Muscle of leg (tissue), 16 donors: ENCODE measurements at places on chromosomes 1 and 21. TPM values are rescaled to one million over a fixed set of nuclear protein-coding genes. Genes with fewer than 3 reads are reported as not detected.

DPH5 gene
- total RNA-seq: 46.1 TPM

S100A3 gene
- 0.31 TPM for total RNA-seq

HES3 gene
- total RNA-seq: not detected

REN gene
- total RNA-seq: not detected

KCNE2 gene
- total RNA-seq: 0.22 TPM

HP1BP3 gene
- 161 TPM for total RNA-seq

G0S2 gene
- 5.4 TPM for total RNA-seq

- DNase-seq: peak; percentile 89
- H3K4me1 ChIP-seq: no peaks in the 10 kb centered on the region
- H3K4me3 ChIP-seq: no peak overlapping the region
- no peaks in the 10 kb centered on the region for H3K27me3 ChIP-seq
Measured at GRCh38 chr1:176884911-176885310, 279.6 kb downstream of the ASTN1 start.

- H3K4me1 ChIP-seq: peaks cover 4% of the 10 kb centered on the region
- H3K4me3 ChIP-seq: no peak overlapping the region
- peak overlapping the region; percentile 63 for H3K27ac ChIP-seq
- no peaks in the 10 kb centered on the region for H3K36me3 ChIP-seq
- no peaks in the 10 kb centered on the region for H3K27me3 ChIP-seq
Measured at GRCh38 chr1:178659789-178660208, 65.2 kb upstream of the RALGPS2 start.

- H3K4me3 ChIP-seq: no peak overlapping the region
- peaks cover 8% of the 10 kb centered on the region for H3K36me3 ChIP-seq
- H3K4me1 ChIP-seq: peaks cover 4% of the 10 kb centered on the region
Measured at GRCh38 chr1:184890539-184890973, 83.8 kb downstream of the NIBAN1 start.

GRCh38 chr1:64850846-64851245 is 106.0 kb downstream of the RAVER2 start:
- H3K4me1 ChIP-seq: no peaks in the 10 kb centered on the region
- no peak for DNase-seq
- peaks cover 86% of the 10 kb centered on the region for H3K36me3 ChIP-seq
- no peak overlapping the region for H3K4me3 ChIP-seq

DNA sequence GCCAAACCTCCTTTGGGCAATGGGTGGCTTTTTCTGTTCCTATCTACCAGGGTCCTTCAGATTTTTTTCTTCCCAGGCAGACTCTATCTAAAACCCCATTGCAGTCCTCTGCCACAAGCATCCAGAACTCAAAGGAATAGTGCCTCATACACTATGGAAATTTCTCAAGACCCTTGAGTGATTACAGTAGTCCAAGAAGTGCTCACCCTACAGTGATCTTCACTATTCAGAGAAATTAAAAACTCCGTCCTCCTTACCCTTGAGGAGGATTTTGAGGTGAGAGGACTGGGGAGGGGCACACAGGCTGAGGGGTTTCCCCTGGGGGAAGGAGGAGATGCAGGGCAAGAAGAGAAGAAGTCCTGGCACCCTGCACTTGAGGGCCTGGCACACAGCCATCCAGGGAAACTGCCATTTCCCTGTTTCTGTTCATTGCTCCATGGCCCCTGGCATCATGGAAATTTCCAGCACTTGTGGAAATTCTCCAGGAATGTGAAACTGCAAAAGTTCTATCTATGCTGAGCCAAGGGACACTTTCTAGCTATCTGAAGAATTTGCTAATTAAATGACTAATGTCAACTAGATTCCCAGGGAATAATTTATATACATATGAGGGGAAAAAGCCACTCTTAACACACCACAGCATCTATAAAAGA is 102.5 kb upstream of the ATP1B1 start:
- peak; percentile 48 for DNase-seq
- H3K27me3 ChIP-seq: no peaks in the 10 kb centered on the region
- no peaks in the 10 kb centered on the region for H3K36me3 ChIP-seq
- H3K4me3 ChIP-seq: no peak overlapping the region
- no peak overlapping the region for H3K27ac ChIP-seq
- no peaks in the 10 kb centered on the region for H3K4me1 ChIP-seq

GRCh38 chr1:111856411-111857185 is 100.9 kb downstream of the DDX20 start:
- H3K4me3 ChIP-seq: no peak overlapping the region
- DNase-seq: no peak
- H3K36me3 ChIP-seq: no peaks in the 10 kb centered on the region
- H3K4me1 ChIP-seq: peaks cover 5% of the 10 kb centered on the region

- H3K27me3 ChIP-seq: no peaks in the 10 kb centered on the region
- H3K27ac ChIP-seq: peak overlapping the region; percentile 89
- H3K4me3 ChIP-seq: peak overlapping the region; percentile 40
- peak; percentile 91 for DNase-seq
- H3K36me3 ChIP-seq: peaks cover 10% of the 10 kb centered on the region
- peaks cover 67% of the 10 kb centered on the region for H3K4me1 ChIP-seq
Measured at GRCh38 chr1:113980110-113980509, 836 bp downstream of the OLFML3 start.

DNA sequence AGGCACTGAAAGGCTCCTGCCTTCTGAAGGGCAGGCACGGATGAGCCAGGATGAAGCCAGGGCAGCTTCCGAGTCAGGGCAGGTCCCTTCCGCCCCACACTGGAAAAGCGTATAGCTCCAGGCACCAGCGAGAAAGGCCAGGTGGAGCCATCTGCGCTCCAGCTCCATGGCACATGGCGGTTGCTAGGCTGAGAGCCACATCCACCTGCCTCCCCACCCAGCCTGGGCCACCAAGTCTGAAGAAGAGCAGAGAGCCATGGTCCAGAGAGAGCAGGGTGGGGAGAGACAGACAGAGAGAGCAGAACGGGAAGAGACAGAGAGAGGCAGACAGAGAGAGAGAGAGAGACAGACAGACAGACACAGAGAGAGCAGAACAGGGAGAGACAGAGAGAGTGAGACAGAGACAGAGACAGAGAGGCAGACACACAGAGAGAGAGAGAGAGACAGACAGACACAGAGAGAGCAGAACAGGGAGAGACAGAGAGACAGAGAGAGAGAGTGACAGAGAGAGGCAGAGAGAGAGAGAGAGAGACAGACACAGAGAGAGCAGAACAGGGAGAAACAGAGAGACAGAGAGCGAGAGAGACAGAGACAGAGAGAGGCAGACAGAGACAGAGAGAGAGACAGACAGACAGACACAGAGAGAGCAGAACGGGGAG is 5.2 kb downstream of the FNDC10 start:
- peaks cover 42% of the 10 kb centered on the region for H3K27me3 ChIP-seq
- no peak for DNase-seq
- H3K27ac ChIP-seq: no peak overlapping the region
- no peaks in the 10 kb centered on the region for H3K36me3 ChIP-seq

DNA sequence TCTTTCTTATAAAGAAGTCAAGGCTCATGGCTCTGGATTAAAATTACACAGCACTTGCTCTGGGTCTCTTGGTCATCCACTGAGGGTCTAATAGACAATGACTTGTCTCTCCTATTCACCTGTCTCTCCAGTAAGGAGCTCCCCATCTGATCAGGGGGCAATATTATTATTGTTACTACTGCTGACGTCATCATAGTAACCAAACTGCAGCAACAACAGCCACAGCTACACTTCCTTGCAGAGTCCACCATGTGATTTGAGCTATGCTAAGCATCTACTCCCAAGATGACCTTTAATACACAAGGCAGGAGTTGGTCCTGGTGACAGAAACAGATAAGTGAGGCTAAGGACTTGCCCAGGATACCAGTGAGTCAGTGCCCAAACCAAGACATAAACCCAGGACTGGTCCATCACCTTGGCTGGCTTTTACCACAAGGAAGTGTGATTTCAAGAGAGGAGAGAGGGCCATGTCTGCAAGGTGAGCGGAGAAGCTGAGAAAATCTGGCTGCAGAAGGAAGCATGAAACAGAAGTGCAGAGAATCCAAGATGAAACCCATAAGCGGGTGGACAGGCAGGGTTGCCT is 602.5 kb downstream of the PTPRU start:
- peaks cover 2% of the 10 kb centered on the region for H3K27me3 ChIP-seq
- no peaks in the 10 kb centered on the region for H3K36me3 ChIP-seq
- H3K4me3 ChIP-seq: no peak overlapping the region
- H3K4me1 ChIP-seq: no peaks in the 10 kb centered on the region

GRCh38 chr1:213724640-213725536 is 262.9 kb upstream of the PROX1 start:
- peaks cover 15% of the 10 kb centered on the region for H3K4me1 ChIP-seq
- peak; percentile 92 for DNase-seq
- H3K36me3 ChIP-seq: no peaks in the 10 kb centered on the region
- H3K4me3 ChIP-seq: no peak overlapping the region
- no peaks in the 10 kb centered on the region for H3K27me3 ChIP-seq
- peak overlapping the region; percentile 88 for H3K27ac ChIP-seq

GRCh38 chr1:226882631-226883409 is 12.4 kb downstream of the PSEN2 start:
- no peaks in the 10 kb centered on the region for H3K27me3 ChIP-seq
- peak overlapping the region; percentile 40 for H3K27ac ChIP-seq
- H3K4me1 ChIP-seq: peaks cover 25% of the 10 kb centered on the region
- peak; percentile 39 for DNase-seq
- H3K4me3 ChIP-seq: no peak overlapping the region

DNA sequence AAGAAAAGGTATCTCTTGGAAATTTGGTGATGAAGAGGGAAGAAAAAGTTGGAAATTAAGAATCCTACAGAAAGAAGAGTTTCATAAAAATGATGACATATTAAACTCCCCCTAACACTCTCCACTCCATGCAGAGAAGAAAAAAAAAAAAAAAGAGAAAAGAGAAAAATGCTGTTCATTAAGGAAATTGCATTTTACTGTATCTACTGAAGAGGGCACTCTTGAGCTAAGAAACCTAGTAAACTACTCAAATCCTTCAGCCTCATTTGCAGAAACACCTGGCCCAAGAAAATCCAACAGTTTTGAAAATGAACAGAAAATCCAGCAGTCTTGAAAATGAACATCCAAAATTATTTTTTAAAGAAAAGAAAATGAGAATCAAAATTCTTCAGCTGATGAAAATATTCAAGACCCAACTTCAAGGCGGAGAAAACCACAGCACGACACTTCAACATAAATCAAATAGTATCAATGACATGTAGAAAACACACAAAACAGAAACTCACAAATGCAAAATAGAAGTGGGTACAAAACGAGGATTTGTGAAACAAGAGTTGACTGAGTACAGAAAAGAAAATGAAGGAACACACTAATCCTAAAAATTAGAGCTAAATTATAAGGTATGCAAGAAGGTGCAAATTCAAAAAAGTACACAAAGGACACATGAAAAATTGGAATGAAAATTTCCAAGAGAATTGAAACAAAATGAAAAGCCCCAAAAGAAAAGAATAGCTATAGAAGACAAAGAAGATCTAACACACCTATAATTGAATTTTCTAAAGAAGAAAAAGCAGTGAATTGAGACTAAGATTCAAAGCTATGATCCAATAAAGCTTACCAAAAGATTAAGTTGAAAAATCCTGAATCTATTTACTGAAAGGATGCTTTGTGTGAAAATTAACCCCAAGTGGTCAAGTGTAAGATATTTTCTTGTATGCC is 73.2 kb upstream of the DNAJC6 start:
- H3K4me1 ChIP-seq: no peaks in the 10 kb centered on the region
- no peak overlapping the region for H3K27ac ChIP-seq
- H3K4me3 ChIP-seq: no peak overlapping the region
- DNase-seq: no peak
- no peaks in the 10 kb centered on the region for H3K36me3 ChIP-seq

DNA sequence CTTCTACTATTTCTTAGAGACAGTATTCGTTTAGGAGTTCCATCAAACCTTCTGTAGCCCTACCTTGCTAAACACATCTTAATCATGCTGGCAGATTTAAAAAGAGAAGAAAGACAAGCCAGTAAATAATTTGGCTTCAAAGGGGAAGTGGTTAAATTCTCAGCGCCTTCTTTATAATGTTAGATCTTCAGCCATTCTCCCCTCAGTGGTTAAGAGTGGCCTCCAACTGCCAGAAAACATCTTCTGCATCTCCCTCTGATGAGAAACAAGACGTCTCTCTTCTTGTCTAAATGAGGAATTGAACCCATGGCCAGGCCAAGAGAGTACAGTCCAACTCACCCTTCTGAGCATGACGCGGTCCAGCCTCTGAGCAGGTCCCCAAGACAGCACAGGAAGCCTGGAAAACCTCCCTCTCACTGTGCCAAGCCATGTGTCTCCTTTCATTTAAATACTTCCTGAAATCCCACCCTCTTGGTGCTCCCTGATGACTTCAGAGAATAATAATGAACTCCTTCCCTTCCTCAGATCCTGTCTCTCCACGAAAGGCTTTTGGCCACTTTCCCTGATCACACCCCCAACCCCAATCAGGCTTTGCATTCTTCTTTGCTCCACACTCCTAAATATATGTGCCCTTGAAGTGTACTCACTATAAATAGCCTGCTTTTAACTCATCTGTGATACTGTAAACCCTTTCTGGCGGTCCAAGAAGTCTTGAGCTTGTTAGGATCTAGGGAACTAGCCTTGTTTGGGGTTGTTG is 16.4 kb upstream of the LRRC52 start:
- no peak overlapping the region for H3K4me3 ChIP-seq
- H3K36me3 ChIP-seq: no peaks in the 10 kb centered on the region
- peak; percentile 71 for DNase-seq
- H3K27ac ChIP-seq: no peak overlapping the region

DNA sequence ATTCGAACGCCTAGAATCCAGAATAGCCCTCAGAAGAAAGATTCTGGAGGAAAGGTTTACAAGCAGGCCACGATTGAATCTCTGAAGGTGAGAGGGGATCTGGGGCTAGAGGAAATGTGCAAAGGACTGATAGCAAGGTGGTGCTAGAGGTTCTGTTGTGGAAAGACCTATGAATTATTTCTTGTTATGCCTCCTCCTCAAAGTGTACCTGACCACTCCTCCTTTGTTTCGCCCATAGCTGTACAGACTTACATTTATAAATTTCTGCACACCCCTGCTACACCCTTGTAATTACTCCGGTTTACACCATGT is 986 bp downstream of the TCEANC2 start:
- H3K27me3 ChIP-seq: no peaks in the 10 kb centered on the region
- H3K36me3 ChIP-seq: peaks cover 2% of the 10 kb centered on the region
- H3K4me1 ChIP-seq: peaks cover 8% of the 10 kb centered on the region
- peak overlapping the region; percentile 85 for H3K4me3 ChIP-seq
- DNase-seq: peak; percentile 16

- peaks cover 2% of the 10 kb centered on the region for H3K36me3 ChIP-seq
- H3K4me1 ChIP-seq: peaks cover 53% of the 10 kb centered on the region
- peaks cover 34% of the 10 kb centered on the region for H3K27me3 ChIP-seq
- DNase-seq: peak; percentile 69
- peak overlapping the region; percentile 90 for H3K27ac ChIP-seq
Measured at GRCh38 chr1:12615865-12616708, 1.9 kb downstream of the DHRS3 start.
